B cell (primary cell): ENCODE measurements at places on chromosomes 2 and 18. TPM values are rescaled to one million over a fixed set of nuclear protein-coding genes. Genes with fewer than 3 reads are reported as not detected.

ALK gene
- not detected in 2 replicates for polyA plus RNA-seq

PDE11A gene
- not detected in 2 replicates for polyA plus RNA-seq

NEU2 gene
- polyA plus RNA-seq: not detected in 2 replicates

CD207 gene
- not detected in 2 replicates for polyA plus RNA-seq

DNA sequence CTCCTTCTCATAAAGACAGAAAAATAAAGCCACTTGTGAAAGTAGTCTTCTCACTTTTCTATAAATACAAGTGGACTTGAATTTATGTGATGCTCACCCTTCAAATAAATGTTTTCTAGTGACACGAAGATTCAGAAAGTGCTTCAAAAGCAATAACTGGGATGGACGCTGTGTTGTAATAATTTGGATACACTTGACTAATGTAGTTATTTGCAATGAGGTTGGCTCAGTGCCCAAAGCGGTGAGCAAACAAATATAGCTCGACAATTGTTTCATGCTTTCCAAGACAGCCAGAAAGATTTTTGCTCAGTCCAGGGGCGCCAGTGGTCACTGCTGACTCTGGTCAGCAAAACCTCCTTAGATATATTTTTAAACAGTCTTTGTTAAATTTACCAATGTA is 278.6 kb upstream of the KLHL14 start:
- DNase-seq: no peak
- H3K27ac ChIP-seq: no peak overlapping the region
- H3K4me1 ChIP-seq: no peaks in the 10 kb centered on the region
- H3K27me3 ChIP-seq: no peaks in the 10 kb centered on the region
- no peaks in the 10 kb centered on the region for H3K36me3 ChIP-seq

DNA sequence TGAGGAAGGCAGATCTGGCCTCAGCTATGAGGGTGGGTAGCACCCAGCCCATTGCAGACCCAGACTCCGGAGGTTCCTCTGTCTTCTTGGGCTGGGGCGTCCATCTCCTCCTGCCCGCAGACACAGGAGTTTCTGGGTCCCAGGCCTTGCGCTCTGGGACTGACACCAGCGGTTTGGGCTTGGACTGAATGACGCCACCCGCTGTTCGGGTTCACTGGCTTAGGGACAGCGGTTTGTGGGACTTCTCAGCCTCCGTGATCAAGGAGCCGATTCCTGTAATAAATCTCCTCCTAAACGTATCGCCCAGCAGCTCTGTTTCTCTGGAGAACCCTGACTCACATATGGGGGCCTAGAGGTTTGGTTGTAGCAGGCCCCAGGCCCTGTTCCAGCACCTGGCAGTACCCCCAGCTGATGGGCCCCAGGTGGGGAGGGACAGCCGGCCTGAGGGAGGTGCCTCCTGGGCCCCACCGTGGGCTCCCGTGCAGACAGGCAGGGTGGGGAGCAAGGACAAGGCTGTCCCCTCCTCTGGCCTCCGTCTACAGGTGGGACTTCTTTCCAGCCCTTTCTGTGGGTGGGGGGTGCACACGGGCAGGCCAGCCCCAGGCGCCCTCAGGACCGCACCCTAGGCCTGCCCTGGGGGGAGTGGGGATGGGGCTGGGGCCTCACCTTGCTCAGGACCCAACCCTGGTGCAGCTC is 4.5 kb upstream of the AQP12A start:
- H3K27me3 ChIP-seq: no peaks in the 10 kb centered on the region
- H3K4me1 ChIP-seq: no peaks in the 10 kb centered on the region
- no peaks in the 10 kb centered on the region for H3K36me3 ChIP-seq

DNA sequence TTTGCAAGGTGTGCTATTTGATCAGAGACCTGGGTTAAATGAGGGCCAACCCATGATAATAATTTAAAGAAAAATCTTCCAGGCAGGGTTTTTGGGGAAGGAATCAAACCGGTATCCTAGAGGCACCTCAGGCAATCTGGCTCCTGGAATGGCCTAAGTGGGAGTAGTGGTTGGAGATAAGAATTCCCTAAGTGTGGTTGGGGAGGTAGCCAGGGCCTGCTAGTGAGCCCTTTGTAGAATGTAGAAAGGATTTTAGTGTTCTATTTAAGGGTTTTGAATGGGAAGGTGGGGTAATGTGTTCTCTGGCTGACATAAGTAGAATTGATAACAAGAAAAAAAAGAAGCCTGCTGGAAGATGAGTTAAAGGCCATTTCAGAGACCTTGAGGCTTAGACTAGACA is 422.2 kb downstream of the XIRP2 start:
- H3K27ac ChIP-seq: no peak overlapping the region
- H3K36me3 ChIP-seq: no peaks in the 10 kb centered on the region
- H3K4me3 ChIP-seq: no peak overlapping the region

- H3K27me3 ChIP-seq: no peaks in the 10 kb centered on the region
- DNase-seq: no peak
- no peak overlapping the region for H3K27ac ChIP-seq
- H3K4me1 ChIP-seq: peaks cover 17% of the 10 kb centered on the region
- H3K4me3 ChIP-seq: no peak overlapping the region
Observed at GRCh38 chr18:48867978-48868377, 82.8 kb downstream of the SMAD7 start.

GRCh38 chr2:112881217-112881985 is 29.6 kb upstream of the IL37 start:
- no peak overlapping the region for H3K4me3 ChIP-seq
- no peak for DNase-seq
- peaks cover 7% of the 10 kb centered on the region for H3K4me1 ChIP-seq
- H3K27me3 ChIP-seq: no peaks in the 10 kb centered on the region

- no peak overlapping the region for H3K27ac ChIP-seq
- H3K36me3 ChIP-seq: no peaks in the 10 kb centered on the region
- no peaks in the 10 kb centered on the region for H3K27me3 ChIP-seq
- H3K4me3 ChIP-seq: no peak overlapping the region
- DNase-seq: no peak
Observed at GRCh38 chr2:212156088-212156487, 382.5 kb downstream of the ERBB4 start.

DNA sequence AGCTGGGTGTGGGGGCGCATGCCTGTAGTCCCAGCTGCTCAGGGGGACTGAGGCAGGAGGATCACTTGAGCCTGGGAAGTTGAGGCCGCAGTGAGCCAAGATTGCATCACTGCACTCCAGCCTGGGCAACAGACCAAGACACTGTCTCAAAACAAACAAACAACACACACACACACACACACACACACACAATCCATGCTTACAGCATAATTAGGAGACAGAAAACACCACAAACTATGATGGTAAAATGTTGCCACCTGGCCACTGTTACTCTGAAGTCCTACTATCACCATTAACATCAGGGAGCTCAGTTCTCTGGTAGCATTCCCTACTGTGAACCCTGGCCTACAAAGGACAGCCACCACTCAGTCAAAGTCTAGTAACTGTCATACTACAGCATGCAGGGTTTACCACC is 18.3 kb downstream of the DNPEP start:
- no peaks in the 10 kb centered on the region for H3K4me1 ChIP-seq
- H3K27me3 ChIP-seq: no peaks in the 10 kb centered on the region
- H3K4me3 ChIP-seq: no peak overlapping the region
- no peaks in the 10 kb centered on the region for H3K36me3 ChIP-seq
- H3K27ac ChIP-seq: no peak overlapping the region

- H3K4me3 ChIP-seq: no peak overlapping the region
- peaks cover 12% of the 10 kb centered on the region for H3K36me3 ChIP-seq
- DNase-seq: no peak
- H3K27ac ChIP-seq: no peak overlapping the region
Observed at GRCh38 chr18:9838144-9838877, 47.5 kb upstream of the TXNDC2 start.

- DNase-seq: no peak
- no peaks in the 10 kb centered on the region for H3K4me1 ChIP-seq
- no peak overlapping the region for H3K4me3 ChIP-seq
- no peaks in the 10 kb centered on the region for H3K27me3 ChIP-seq
- H3K36me3 ChIP-seq: no peaks in the 10 kb centered on the region
- no peak overlapping the region for H3K27ac ChIP-seq
Observed at GRCh38 chr2:132726155-132726554, 56.1 kb upstream of the LYPD1 start.

DNA sequence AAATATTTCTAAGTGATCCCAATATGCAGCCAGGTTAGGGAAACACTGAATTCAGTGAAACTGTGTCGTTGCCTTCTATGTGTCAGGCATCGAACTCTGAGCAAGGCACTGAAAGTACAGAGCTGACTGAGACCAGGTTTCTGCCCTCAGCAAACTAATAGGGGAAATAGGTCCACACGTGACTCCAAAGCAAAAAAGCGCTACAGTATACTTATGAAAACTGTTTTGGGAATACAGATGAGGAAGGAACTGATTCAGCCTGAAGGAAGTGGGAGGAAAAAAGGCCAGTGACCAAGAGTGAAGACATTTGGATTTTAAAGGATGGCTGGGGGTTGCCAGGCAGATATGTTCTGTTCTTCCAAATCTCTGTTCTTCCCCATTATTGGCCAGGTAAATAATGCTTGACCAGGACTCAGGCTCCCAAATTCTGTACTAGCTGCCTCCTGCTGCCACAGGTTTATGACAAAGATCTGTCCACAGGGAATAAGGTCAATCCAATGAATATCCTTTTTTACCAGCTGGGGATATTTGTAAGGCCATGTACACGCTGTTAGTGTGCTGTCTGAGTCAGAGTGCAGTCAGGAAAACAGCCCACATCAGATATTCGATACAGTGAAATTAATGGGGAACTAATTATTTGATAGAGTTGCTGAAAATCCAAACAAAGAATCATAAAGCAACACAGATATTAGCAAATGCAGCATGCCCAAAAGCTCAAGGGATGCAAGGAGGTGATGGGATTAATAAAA is 24.5 kb upstream of the INPP4A start:
- H3K4me3 ChIP-seq: no peak overlapping the region
- no peaks in the 10 kb centered on the region for H3K27me3 ChIP-seq
- no peaks in the 10 kb centered on the region for H3K36me3 ChIP-seq
